ENCODE measurements at places on chromosomes 16 and 17.

GRCh38 chr17:49287481-49287880, 56.9 kb upstream of the PHOSPHO1 start:
- DNase-seq: no peak

- DNase-seq: no peak
These were observed 78.5 kb downstream of the SALL1 start for GRCh38 chr16:51072591-51072990.

GRCh38 chr17:80063830-80064585, 27.6 kb downstream of the CCDC40 start:
- no peak for DNase-seq

DNA sequence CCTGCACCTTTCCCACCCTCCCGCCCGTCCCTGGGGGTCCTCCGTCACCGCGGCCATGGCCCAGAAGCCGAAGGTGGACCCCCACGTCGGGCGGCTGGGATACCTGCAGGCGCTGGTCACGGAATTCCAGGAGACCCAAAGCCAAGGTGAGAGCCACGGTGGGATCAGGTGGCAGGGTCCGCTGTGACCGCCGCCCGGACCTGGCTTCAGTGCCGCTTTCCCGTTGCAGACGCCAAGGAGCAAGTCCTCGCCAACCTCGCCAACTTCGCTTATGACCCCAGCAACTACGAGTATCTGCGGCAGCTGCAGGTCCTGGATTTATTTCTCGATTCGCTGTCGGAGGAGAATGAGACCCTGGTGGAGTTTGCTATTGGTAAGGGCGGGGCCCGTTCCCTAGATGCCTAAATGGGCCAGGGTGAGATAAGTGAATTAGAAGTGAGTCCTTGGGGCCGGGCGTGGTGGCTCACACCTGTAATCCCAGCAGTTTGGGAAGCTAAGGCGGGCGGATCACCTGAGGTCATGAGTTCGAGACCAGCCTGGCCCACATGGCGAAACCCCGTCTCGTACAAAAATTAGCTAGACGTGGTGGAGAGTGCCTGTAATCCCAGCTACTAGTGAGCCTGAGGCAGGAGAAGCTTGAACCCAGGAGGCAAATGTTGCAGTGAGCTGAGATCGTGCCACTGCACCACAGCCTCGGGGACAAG, 617 bp downstream of the ARMC7 start:
- no peak for DNase-seq
